ENCODE measurements at places on chromosomes 1 and 21.

- DNase-seq: no peak
Measured at GRCh38 chr1:244868484-244869363, 4.4 kb upstream of the HNRNPU start.

DNA sequence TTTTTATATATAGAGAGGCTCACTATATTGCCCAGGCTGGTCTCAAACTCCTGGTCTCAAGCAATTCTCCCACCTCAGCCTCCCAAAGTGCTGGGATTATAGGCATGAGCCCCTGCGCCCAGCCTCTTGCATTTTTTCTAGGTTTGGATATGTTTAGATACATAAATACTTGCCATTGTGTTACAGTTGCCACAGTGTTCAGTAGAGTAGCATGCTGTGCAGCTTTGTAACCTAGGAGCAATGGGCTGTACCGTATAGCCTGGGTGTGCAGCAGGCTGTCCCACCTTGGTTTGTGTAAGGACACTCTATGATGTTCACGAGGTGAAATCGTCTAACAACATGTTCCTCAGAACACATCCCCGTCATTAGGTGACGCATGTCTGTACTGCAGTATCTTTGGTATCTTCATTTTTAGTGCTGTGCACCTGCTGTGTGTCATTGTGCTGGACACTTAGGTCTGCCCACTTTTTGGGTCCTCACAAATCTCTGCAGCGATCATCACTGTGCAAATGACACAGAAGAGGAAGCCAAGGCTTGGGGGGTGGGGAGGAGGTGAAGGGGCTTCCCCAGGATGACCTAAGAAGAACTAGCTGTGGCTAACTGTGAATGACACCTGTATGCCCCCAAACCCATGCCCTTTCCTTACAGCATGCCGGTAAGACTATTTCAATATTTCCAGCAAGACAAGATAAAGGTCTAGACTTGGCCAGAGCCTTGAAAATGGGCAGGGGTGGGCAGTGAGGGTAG lies 44.5 kb downstream of the SDC3 start:
- no peak for DNase-seq

DNA sequence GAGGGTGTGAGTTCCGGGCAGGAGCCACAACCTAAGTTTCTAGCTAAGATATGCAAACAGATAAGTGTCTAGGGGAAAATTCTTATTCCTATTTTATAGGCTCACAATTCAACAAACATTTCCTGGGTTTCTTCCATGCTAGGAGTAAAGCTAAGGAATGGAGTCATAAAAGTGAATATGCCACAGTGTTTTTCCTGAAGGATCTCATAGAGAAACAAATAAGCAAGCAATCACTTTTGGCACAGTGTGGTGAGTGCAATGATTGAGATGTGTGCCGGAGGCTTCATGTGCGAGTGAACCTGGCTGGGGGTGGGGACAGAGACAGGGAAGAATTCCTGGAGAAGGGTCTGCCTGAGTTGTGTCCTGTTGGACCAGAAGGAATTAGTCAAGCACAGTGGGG lies 147.4 kb downstream of the TENT5C start:
- no peak for DNase-seq

GRCh38 chr1:31445951-31446350 lies 32.9 kb downstream of the SERINC2 start:
- no peak for DNase-seq

DNA sequence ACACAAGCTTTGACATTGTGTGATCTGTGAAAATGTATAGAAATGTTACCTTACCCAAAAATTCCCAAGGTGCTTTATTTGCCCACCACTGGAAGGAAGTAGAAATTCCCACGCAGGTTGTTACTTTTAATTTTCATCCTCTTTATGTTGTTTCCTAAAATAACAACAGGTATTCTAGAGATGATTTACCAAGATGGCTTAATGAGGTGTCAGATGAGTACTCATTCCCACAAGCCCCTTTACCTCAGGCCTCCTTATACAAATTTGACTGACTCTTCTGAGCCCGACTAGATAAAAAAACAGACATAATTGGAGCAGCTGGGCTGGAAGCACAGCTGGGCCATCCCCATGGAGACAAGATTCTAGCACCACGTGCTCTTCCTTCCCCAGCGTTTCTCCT lies 114.6 kb downstream of the LIPI start:
- DNase-seq: no peak

- no peak for DNase-seq
Measured at GRCh38 chr1:171160639-171161354, 24.3 kb upstream of the FMO2 start.

GRCh38 chr1:153663211-153663610 lies 4.7 kb downstream of the SNAPIN start:
- DNase-seq: no peak

DNA sequence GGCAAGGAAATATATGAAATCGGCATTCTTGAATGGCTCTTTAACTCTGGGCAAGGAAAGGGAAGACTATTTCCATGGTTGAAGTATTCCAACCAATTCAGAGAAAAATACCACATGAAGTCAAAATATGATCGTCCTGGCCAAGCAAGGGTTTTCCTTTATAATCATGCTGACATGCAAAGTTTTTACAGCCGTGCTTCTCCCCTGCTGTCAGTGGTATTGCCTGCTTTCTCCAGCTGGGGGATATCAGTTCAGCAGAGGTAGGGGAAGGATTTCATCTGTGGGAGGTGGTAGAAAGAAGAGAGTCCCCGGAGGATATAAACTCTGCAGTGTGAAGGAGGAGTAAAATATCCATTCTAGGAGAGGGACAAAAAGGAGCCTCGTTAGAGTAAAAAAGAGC lies 322.8 kb downstream of the PAPPA2 start:
- no peak for DNase-seq

GRCh38 chr1:150364231-150365003 lies 470 bp downstream of the RPRD2 start:
- peak; percentile 42 for DNase-seq

DNA sequence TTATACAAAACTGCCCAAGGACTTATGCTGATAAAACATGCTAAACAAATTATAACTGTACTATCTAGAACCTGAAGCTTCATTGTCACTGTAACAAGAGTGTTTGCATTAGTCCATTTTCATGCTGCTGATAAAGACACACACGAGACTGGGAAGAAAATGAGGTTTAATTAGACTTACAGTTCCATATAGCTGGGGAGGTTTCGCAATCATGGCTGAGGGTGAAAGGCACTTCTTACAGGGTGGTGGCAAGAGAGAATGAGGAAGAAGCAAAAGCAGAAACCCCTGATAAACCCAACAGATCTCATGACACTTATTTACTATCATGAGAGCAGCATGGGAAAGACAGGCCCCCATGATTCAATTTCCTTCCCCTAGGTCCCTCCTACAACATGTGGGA lies 100.4 kb downstream of the SPATA6 start:
- DNase-seq: no peak

DNA sequence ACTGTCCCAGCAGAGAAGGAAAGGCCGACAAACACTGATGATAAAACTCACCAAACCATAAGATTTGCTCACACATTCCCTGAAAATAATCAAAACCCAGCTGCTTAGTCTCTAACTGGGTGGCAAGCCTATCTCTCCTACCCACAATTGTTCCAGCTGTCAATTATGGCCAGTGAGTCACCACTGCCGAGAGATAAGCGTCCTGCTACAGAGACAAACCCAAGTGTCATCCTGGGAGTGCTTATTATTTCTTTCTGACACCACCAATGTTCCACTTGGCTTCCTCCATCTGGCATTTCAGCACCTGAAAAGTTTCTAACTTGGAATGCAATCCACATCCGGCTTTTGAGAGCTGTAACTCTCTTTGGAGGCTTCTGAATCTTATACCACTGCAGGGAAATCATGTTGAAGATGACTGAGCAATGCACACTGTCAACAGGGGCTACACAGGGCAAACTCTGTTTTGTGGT lies 51.5 kb upstream of the VAV3 start:
- peak; percentile 68 for DNase-seq

- DNase-seq: no peak
Measured at GRCh38 chr1:68542586-68542985, 45.7 kb upstream of the DEPDC1 start.

GRCh38 chr1:159587461-159587951 lies at the start of gene APCS:
TSS of gene APCS (plus strand) at chr1:159587826. CDS start at chr1:159587922, 96 bp downstream.
- DNase-seq: no peak

GRCh38 chr1:198846556-198846955 lies 207.7 kb downstream of the PTPRC start:
- DNase-seq: no peak

DNA sequence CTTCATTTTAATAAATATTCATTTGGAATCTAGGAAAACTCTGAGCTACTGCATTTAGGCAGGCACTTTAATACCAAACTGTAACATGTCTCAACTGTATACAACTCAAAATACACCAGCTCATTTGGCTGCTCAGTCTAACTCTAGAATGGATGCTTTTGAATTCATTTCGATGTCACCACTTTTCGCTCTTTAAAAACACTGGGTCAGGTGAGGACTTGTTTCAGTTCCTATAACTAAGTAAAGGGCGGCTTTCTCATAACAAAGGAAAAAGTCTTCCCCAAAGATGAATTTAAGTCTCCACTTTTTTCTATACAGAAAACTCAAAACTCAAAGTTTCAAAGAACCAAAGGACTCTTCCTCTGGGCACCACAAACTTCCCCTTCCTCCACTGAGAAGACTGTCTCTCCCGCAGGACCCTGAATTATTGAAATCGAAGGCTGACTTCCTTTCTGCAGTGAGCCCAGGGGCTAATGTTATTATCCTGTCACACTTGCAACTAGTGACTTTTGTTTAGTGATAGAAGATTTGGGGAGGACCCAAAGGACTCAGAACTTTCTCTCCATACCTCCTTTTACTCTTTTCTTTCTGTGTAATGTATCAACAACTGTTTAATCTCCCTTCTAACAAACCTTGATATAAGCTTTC lies 9.7 kb upstream of the DHX9 start:
- no peak for DNase-seq

DNA sequence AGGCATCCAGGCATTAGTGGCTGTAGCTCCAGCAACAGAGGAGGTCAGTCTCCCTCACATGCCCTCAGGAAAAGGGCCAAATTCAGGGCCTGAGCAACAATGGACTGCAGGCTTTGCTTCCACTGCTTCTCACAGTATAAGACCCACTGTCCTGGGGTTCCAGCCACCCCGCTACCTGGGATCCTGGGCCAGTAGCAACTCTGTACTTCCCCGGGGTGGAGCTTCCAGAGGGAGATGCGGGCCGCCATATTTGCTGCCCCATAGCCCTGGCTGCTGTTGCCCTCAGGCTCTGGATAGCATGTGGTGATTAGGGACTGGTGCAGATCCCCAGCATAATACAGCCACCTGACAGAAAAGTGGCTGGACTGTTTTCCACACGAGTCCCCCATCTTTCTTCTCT lies 201.1 kb upstream of the POGK start:
- no peak for DNase-seq

DNA sequence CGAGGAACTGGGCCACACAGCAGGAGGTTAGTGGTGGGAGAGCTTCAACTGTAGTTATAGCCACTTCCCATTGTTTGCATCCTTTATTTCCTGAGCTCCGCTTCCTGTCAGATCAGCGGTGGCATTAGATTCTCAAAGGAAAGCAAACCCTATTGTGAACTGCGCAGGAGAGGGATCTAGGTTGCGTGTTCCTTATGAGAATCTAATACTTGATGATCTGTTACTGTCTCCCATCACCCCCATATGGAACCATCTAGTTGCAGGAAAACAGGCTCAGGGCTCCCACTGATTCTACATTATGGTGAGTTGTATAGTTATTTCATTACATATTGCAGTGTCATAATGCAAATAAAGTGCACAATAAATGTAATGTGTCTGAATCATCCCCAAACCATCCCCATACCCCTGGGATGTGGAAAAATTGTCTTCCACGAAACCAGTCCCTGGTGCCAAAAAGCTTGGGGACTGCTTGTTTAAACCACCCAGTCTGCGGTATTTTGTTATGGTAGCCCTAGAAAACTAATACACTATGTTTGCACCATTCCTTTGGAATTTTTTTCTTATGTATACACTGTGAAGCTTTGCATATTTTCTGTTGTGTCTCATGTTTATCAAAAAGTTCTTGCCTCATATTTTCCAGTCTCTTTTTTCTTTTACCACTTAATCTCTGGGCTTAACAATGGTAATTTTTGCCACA lies 136.6 kb upstream of the IVNS1ABP start:
- DNase-seq: no peak

- no peak for DNase-seq
Measured at GRCh38 chr1:166925810-166926478, 49.4 kb downstream of the ILDR2 start.

GRCh38 chr1:107250169-107250568 lies 109.3 kb downstream of the NTNG1 start:
- no peak for DNase-seq

GRCh38 chr1:111747282-111747734 lies 8.1 kb upstream of the INKA2 start:
- peak; percentile 63 for DNase-seq

DNA sequence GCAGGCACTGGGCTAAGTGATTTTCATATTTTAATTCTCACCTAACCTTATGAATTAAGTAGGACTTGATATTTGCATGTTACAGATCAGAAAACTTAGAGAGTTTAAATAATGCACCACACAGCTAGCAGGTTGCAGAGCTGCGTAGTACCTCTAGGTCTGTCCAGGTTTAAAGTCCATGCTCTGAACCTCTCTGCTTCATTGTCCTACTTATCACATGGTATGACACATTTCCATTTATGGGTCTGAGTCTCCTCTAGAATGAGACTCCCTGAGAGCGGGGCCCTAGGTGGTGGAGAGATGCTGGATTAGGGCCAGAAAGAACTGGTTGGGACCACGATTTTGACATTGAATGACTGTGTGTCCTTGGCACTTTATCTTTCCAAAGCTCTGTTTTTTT lies 102.5 kb upstream of the USP24 start:
- DNase-seq: no peak

DNA sequence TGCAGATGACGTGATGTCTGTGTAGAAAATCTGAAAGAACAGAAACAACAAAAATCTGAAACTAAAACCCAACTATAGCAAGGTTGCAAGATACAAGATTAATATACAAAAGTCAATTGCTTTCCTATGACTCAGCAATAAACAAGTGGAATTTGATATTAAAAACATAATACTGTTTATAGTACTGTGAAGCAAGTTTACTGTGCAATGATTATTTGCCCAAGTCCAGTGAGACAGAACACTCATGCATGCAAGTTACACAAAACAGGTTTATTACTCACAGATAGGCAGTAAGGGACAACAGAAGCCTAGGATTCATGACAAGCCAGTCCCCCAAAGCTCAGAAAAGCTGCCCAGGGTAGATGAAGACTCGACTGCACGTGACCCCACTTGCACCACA lies 62.4 kb upstream of the RAB4A start:
- no peak for DNase-seq

DNA sequence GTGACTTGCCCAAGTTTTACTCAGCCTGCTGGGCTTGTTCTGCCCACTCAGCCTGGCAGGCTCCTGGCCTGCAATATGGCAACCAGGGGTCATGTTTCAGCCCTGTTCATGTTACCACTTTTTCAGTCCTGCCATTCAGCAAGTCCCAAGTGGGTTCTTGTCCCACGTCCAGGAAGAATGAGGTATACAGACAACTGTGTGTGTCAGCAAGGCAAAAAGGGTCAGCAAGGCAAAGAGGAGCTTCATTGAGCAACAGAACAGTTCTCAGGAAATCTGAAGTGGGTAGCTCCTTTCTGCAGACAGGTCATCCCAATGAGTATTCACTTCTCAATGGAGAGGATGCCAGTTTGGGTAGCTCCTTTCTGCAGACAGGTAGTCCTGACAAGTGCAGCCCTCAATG lies 1233.3 kb upstream of the B3GALT2 start:
- no peak for DNase-seq
